ENCODE measurements at places on chromosomes 1 and 21.

- no peak for DNase-seq
Observed at GRCh38 chr1:50095716-50096115, 13.0 kb upstream of the ELAVL4 start.

DNA sequence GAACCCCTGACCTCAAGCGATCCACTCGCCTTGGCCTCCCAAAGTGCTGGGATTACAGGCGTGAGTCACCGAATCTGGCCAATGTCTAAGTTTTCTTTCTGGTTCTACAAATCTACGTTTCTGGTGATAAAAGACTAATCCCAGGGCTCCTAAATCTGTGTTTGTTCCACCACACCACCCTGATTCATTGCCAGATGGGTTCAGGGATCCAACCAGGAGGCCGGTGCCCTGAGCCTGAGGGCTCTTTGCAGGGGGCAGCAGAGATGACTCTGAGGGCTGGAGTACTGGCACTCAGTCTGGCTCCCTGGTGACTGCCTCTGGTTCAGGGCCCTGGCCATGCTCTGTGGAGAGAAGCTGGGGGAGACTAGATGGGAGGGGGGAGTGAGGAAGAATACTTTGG is 10.5 kb upstream of the OPRD1 start:
- no peak for DNase-seq

GRCh38 chr1:82062206-82062605 is 261.5 kb downstream of the ADGRL2 start:
- no peak for DNase-seq

DNA sequence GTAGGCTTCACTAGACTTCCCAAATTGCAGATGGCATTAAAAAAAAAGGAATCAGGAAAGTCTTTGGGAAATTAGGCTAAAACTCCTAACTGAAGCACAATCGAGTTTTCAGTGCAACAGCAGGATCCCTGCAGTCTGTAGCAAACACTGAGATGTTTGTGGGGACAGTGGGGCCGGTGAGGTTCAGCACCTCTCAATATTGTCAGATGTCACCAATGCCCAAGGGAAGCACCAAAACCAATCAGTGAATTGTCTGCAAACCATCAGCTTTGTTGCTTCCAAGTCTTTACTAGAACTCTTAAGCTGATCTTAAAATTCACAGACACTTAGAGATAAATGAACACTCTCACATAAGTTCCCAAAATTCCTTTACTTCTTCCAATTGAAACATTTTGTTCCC is 2.6 kb downstream of the ERG start:
- DNase-seq = no peak

GRCh38 chr1:226158983-226159382 is 27.6 kb downstream of the ACBD3 start:
- no peak for DNase-seq

All from left ventricle myocardium inferior (tissue), 1 donor.